Aorta (tissue), 5 donors: ENCODE measurements at places on chromosomes 5 and 9.

- no peak for DNase-seq
Observed at GRCh38 chr9:137293094-137293481, 9.0 kb downstream of the NRARP start.

DNA sequence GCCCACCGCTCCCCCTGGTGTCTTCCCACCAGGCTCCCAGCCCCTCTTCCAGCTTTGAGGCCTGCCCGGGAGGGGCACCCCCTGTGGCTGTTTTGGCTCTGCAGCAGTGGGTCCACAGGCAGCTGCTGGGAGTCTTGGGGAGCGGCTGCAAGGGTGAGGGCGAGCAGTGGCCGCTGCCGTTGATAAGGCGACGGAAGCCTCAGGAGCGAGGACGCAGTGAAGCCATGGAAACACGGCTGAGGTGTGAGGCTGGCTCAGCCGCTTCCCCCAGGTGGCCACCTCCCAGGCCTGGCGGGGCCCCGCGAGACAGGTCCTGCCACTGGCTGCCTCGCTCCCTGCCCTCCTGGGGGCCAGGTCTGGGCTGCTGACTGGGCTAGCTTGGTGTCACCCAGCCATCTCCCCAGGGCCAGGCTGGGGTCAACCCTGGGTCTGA, 41.5 kb downstream of the CXXC5 start:
- no peak for DNase-seq

GRCh38 chr9:79799691-79800335, 228.0 kb downstream of the TLE4 start:
- no peak for DNase-seq

DNA sequence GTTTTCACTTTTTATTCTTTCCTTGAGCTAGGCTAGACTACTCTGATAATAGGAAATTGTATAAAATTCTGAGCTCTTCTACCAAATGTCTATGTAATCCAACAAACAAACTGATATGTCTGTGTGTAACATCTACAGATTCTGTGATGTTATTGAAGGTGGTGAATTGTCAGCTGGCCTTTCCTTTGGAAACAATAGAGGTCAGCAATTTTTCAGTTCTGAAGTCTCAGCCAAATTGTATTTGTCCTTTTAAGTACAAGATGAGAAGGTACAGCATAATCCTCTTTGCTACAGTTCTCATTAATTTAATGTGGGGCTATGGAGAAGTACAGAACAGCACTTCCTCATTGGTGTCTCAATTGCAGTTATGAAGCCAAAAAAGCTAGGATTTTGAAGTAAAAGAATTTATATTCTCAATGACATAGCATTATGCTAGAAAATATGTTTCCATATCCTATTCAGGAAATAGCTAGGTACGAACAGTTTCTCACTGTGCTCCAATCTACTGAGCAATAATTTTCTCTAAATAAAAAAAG, 198.0 kb downstream of the HINT1 start:
- DNase-seq, result no peak

DNA sequence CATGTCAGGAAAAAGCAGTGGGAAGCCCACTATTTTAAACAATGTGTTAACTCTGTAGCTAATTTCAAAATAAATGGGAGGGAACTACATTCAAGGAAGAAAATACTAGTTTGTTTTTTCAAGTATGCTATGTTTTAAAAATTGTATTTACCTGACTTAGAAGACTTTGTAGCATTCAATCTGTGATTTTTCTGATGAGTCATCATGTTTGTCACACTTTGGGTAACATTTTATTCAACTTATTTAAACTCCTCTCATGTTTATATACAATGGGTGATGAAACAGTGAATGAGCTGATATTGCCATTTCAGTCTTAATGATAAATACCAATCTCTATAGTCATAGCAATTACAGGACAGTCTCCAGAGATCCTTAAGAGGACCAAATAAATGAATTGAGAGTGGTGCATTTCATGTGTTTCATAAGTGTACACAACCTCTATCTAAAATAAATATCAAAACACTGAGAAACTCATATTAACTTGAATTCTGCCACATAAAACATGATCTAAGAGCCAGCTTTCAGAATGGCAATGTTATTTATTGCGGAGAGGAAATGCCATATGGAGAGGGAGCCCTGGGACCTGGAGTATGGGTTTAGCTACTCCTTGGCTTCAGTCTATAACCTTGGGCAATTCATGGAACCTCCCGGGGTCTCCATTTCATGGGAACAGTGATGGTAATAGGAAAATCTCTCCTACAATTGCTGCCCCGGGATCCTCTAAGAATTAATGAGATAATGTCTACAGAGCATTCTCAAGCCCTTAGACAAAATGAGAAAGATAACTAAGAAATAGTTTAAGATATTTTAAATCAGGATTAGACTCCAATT, 913.9 kb downstream of the TLE4 start:
- no peak for DNase-seq

GRCh38 chr5:111126896-111127295, 34.7 kb downstream of the WDR36 start:
- no peak for DNase-seq

- DNase-seq, result no peak
Observed at GRCh38 chr5:92467695-92468094, 1084.6 kb upstream of the ARRDC3 start.

DNA sequence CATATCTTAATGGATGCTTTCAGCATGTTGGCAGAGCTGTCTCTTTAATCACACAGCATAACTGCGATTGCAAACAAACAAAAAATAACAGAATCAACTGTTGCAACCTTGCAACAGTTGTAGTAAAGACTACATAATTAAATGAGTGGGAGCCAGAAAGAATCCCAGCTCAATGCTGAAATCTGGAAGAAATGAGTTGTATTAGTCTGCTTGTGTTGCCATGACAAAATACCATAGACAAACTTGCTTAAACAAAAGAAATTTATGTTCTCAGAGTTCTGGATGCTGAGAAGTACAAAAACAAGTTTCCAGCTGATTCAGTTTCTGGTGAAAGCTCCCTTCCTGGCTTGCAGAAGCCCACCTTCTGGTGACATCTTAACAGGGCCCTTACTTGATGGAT, 260.9 kb upstream of the TUSC1 start:
- DNase-seq, result no peak

GRCh38 chr5:155605920-155606319, 592.4 kb downstream of the KIF4B start:
- DNase-seq, result no peak

DNA sequence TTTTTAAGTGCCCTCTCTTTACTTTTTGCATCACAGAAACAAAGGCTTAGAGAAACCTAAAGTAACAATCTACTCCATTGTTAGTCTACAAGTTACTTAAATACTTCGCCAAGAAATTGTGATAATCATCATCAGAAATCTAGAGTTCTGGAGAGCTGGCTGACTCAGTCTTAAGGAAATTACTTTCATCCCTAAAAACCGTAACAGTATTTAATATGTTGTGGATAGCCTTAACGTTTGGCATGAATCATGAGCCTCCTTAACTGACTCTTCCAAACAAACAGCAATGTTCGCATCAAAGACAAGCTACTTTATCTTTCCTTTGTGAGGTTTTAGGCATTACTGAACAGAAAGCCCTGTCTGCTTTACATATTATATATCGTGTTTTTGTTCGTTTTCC, 128.7 kb downstream of the NIPBL start:
- DNase-seq, result no peak

- no peak for DNase-seq
Observed at GRCh38 chr5:62306323-62306895, 403 bp downstream of the KIF2A start.

GRCh38 chr5:132190161-132190817, 37.4 kb downstream of the P4HA2 start:
- DNase-seq, result no peak

- no peak for DNase-seq
Observed at GRCh38 chr5:103573411-103573810, 10.8 kb upstream of the NUDT12 start.
